ENCODE measurements at places on chromosomes 12 and 14.
A peak's percentile ranks its signal among the peaks of the same experiment; 100 is the strongest.

GRCh38 chr14:37668646-37669045, 73.2 kb downstream of the TTC6 start:
- no peak for DNase-seq

DNA sequence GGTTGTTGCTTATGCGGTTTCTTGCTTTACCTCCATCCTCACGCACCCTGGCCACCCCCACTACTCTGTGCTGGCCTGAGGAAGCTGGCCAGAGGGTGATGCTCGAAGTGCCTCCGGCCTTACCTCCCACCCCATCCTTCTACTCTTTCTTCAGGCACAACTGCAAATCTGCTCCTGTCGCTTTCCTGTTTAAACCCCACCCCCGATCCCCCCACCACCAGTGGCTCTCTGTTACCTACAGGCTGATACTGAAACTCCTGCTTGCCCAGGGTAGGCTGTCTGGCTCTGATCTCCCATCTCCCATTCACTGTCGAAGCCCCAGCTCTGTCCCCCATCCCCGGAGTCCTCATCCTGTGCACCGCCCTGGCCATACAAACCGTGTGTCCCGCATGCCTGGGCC, 111.5 kb downstream of the PRMT8 start:
- no peak for DNase-seq

DNA sequence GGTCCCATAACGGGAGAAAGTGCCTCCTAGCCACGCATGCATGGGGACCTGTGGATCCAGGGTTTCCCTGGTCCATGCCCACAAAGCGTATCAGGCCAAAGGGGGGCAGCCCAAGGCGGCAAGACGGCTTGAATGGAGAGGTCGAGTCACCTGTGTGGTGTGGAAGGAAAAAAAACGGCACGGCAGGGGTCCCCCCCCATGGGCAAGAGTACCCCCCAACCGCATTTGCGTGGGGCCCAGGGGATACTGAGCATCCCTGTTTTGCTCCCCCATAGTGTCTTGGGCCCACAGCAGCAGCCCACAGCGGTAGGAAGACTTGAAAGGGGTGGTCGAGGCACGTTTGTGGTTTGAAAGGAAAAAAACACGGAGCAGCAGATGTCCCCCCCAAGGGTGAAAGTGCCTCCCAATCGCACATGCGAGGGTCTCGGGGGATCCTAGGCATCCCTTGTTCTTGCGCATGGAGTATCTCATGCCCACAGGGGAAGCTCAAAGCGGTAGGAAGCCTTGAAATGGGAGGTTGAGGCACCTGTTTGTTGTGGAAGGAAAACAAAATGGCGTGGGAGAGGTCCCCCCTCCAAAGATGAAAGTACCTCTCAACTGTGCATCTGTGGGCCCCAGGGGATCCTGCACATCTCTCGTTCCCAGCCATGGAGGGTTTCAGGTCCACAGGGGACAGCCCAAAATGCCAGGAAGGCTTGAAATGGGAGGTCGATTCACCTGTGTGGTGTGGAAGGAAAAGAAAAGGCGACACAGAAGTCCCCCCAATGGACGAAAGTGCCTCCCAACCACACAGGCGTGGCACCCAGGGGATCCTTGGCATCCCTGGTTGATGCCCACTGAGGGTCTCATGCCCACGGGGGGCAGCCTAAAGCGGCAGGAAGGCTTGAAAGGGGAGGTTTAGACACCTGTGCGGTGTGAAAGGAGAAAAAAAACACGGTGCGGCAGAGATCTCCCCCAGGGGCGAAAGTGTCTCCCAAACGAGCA, 577.5 kb downstream of the ALG10 start:
- no peak for DNase-seq

- peak; percentile 91 for DNase-seq
Observed at GRCh38 chr12:120093592-120094355, 22.8 kb downstream of the RAB35 start.

GRCh38 chr12:123097561-123098084, 53.3 kb downstream of the PITPNM2 start:
- DNase-seq: no peak

- DNase-seq: no peak
Observed at GRCh38 chr14:36633580-36633979, 28.1 kb upstream of the PAX9 start.

DNA sequence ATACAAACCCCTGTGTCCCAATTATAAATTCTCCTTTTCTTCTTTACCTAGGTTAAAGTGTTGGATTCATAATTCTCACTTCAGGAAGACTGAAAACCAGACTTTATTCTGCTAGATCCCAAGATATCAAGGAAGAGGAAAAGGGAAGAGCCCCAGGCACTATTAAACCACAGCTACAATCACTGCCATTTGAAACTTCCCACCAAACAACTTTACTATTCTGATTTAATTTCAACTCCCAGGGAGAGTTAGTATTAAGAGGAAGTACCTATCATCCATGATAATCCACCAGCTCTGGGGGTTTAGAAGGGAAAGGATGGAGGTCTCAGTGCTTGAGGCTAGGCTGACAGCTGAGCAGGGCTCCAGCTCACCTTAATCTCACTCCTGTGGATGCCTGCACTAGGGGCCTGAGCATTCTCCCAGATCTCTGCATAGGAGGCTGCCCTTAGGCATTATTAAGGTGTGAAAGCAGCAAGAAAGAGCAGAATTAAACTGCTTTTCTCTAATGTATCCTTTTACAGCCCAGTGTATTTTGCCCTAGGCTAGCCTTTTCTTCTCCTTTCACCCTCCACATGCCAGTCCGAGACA, 52.9 kb downstream of the MYF5 start:
- peak; percentile 67 for DNase-seq

- no peak for DNase-seq
Observed at GRCh38 chr14:93212432-93212831, 5.4 kb downstream of the UBR7 start.

DNA sequence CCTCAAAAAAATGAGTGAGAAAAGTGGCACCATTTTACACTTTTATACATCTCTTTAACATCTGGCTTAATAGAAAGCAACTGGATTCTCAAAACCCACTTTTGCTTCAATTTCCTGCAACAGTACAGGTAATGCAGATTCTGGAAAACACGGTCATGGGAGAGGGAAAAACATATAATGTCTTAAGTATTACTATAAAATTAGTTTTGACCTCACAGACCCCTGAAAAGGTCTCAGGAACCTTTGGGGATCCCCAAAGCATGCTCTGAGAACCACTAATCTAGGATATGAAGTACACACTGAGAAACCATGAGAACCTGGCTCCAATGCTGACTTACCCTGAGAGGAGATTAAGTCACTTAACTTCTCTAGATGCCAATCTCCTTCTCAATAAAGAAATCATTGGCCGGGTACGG, 64.7 kb downstream of the PPP2R5E start:
- no peak for DNase-seq

Data from ELF-1 (cell line).